ENCODE measurements at places on chromosomes 2 and 18.
A peak's percentile ranks its signal among the peaks of the same experiment; 100 is the strongest.

GRCh38 chr2:50449306-50449705, 582.6 kb downstream of the NRXN1 start:
- no peak for DNase-seq

DNA sequence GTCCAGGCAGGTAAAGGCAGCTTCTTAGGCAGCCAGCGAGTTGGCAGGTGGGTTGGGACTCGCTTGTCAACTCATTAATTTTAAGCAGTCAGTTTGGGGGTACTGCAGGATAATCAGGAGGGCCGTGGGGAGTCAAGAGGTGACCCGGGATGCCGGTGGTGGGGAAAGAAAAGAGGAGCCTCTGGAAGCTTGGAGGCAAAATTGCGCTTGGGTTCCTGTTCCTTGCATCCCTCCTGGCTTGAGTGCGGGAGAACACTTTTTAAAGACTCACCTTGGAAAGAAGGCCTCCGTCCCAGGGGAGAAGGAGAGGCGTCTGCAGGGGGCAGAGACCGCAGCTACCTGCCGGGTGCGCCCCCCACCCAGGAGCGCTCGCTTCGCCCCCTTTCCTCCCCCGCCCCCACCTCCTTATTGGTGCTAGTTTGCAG, at the start of gene KCNJ3:
Gene KCNJ3, plus strand, starts transcription at position 400 of the 425 bp plus-strand sequence. CDS start 81 bp downstream, outside the sequence.
- DNase-seq, result no peak

- DNase-seq, result no peak
Measured at GRCh38 chr2:81872006-81872405, 1567.5 kb upstream of the LRRTM1 start.

- no peak for DNase-seq
Measured at GRCh38 chr2:88123164-88123974, 4.5 kb downstream of the FABP1 start.

DNA sequence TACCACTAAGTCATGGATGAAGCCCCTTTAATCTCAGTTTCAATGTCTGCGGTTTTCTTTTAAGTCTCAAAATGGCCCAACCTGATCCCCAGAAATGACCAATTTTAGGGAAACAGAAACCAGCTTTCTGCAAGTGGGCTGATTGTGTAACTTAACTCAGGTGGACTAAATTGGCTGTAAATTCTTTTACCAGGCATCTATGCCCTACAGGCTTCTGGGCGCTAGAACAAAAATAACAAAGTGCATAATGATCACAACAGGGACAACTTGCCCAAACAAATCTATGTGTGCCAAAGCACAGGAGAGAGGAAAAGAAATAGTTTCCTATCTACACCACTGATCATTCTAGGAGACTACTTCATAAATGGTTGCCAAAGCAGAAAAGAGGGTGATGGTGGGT, 112.3 kb upstream of the SETBP1 start:
- DNase-seq, result no peak

DNA sequence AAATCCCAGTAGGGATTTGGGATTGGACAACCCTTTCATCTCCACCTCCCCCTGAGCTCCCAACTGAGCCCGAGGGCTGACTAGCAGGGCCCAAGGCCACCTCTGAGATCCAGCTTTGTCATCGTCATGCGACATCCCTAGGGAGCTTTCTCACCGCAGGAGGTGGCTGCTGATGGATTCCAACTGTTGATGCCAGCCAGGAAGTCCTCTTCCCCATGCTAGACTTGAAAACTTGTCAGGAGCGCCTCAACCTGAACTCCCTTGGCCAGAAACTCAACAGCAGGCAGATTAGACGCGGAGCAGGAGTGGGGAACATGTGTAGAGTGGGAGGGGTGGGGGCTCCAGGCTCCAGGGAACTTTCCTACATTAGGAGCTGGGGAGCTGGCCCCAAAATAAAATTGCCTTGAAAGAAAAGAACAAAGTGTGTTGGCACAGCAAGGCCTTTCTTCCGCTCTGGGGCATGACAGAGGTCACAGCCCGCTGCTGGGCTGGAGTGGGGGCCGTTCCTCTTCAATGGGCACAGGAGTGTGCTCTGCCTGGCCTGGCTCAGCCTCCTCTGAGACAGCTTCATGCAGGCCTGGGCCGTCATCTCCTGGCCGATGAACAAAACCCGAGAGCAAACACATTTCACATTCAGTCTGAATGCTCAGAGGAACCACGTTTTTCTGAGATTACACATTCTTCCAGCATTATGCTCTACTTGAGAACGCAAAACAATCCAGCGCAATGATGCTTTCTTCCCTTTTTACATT, 34.5 kb downstream of the EMILIN2 start:
- DNase-seq, result no peak

- DNase-seq, result no peak
Measured at GRCh38 chr2:221653182-221653581, 81.1 kb upstream of the EPHA4 start.

- no peak for DNase-seq
Measured at GRCh38 chr18:45576931-45577330, 38.3 kb upstream of the SLC14A2 start.

DNA sequence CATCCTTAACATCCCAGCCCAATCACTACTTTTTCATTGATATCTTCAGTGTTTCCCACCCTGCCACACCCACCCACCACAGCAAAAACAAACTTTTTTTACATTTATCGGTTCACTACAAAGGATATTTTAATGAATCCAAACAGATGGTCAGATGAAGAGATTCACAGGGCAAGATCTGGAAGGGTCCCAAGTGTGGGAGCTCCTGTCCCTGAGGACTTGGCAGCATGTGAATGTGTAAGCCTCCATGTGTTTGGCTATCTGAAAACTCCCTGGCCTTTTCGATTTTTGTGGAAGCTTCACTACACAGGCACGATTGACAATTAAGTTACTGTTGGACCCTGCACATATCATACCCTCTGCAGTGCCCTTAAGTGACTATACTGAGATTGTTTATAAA, 48.1 kb upstream of the CRIM1 start:
- DNase-seq, result no peak

GRCh38 chr2:222318712-222319585, 20.2 kb upstream of the PAX3 start:
- DNase-seq, result peak; percentile 19

- no peak for DNase-seq
Measured at GRCh38 chr2:14747447-14747846, 114.9 kb downstream of the LRATD1 start.

DNA sequence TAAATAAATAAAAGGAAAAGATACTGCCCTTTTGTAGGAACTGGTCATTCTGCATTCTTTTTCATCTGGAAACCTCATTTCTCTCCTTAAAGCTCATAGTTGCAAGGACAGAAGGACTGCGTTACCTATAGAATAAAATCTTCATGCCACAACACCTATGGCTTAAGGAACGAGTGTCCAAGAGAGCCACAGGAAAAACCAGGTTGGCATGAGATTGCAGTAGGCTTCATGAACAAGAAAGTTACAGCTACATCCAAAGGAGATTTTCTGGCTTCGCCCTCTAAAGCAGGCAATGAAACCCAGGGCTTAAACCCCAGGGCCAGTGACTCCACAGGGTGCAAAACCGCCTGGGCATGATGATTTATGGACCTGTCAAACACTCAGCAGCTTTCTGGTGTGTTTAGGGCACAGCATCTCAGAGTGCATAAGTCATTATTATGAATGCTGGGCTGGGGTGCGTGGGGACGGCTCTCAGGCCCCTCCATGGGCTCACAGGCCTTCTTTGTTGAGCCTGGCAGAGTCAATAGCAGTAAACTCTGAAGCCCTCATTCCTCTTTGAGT, 30.7 kb upstream of the PIEZO2 start:
- no peak for DNase-seq

- DNase-seq, result no peak
Measured at GRCh38 chr2:108367014-108367413, 10.7 kb upstream of the SULT1C4 start.

GRCh38 chr2:189285349-189285748, 105.8 kb upstream of the COL5A2 start:
- no peak for DNase-seq

DNA sequence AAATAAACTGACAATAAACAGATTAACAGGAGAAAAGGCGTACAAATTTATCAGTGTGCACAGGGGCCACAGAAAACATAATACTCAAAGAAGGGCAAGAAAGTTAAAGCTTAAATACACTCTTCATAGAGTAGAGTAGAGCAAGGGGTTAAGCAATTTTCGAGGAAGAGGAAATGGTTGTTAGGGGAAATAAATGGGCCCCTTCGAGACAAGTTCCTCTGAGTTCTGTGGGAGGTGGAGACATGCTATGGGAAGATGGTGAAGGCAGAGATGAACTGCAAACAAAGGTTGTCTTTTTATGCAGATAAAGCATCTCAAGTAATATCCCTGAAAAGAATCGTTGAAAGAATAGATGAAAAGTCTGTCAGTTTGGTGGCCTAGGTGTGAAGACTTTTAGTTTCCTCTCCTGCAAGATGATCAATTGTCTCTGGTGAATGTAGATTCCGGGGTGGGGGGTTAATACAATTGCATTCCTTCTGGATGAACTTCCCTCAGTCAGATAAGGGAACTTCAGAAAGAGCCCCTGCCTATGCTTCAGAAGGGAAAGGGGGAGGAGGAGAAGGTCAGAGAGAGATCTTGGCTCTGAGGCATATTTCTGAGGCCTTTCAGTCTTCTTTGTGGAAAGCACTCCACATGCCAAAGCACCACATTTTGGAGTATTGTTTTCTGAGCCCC, 127.0 kb downstream of the METTL4 start:
- peak; percentile 73 for DNase-seq

GRCh38 chr2:222903234-222904220, 42.7 kb downstream of the ACSL3 start:
- peak; percentile 58 for DNase-seq

GRCh38 chr2:42602876-42603219, 34.4 kb downstream of the MTA3 start:
- DNase-seq, result no peak

DNA sequence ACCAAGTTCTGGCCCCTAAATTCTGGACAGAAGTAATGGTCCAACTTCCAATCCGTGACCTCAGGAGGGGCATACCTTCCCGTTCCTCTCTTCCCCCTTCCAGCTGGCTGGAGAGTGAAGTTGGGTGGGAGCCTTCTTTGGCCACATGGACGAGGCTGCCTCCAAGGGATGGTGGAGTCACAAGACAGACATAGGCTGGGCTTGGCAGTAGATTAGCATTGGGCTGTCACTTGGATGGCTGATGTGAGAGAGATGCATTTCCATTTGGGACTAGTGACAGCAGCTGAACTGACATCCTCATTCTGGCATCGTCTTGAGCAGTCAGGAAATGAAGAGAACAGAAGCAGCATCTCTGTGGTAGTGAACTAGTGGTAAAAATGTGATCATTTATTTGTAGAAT, 12.6 kb downstream of the NT5DC4 start:
- no peak for DNase-seq

- no peak for DNase-seq
Measured at GRCh38 chr18:61896757-61897156, 4.0 kb upstream of the RNF152 start.

DNA sequence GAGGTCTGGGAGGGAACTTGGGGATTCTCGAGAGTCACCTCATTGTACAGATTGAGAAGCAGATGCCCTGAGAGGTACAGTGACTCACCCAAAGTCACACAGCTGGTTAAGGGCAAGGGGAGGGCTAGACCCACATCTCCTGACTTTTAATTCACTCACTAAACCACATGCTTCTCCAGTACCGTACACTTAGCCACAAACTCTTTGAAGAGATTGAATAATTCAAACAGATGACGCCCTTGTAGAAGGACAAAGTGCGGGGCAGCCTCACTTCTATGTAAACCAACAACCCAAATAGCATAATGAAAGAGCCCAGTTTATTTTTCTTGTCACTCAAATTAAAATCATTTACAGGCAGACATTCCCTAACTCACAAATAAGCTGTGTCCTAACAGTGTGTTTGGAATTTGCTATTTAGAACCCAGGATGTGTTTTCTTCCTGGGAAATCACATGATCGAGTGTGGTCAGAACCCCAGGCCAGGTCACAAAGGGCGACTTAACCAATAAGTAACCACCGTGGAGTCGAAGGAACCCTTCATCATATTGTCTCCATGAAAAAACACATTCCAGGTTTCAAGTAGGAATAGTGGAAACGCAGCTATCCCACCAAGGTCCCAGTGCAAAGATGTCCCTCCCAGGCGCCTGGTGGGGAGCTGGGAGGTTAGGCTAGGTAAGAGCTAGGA, 35.8 kb upstream of the PTPN4 start:
- no peak for DNase-seq

GRCh38 chr2:219912491-219912921, 285.1 kb downstream of the SLC4A3 start:
- no peak for DNase-seq

- peak; percentile 65 for DNase-seq
Measured at GRCh38 chr2:71950256-71951082, 197.2 kb downstream of the CYP26B1 start.

DNA sequence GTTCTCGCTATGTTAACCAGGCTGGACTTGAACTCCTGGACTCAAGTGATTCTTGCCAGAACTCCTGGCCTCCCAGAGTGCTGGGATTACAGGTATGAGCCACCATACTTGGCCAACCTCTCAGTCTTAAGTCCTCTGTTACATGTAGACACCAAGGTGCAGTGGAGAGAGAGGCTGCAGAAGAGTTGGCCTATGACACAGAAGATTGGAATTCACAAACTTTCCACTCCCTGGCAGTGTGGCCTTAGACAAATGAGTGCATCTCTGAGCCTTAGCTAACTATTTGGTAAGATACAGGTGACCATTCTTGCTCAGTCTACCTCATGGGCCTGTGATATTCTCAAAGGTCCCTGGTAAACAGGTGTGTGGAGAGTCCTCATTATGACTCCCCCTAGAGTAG, 159.7 kb downstream of the MYCN start:
- no peak for DNase-seq

DNA sequence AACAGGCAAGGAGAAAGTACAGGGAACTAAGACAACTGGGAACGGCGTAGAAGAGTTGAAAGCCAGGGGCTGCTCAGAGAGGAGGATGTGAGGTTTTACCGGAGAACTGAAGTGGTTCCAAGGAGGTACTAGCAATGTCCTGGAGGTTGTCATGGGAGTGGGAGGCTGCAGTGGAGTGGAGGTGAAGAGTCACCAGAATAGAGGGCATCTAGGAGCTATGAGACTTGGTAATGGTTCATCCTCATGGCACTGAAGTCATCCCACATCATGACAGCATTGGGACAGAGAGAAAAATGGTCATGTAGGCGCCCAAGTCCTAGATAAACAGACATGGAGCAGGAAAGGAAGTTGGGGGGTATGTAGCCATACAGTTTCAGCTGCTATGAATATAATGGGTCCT, 26.3 kb downstream of the MRPL33 start:
- DNase-seq, result no peak

- DNase-seq, result no peak
Measured at GRCh38 chr2:26081556-26081955, 47.7 kb downstream of the RAB10 start.

GRCh38 chr2:13660231-13660630, 943.5 kb downstream of the TRIB2 start:
- DNase-seq, result no peak

GRCh38 chr2:130767408-130767775, 12.1 kb downstream of the AMER3 start:
- DNase-seq, result no peak

All from AML-193 (cell line).